ENCODE measurements at places on chromosomes 1 and 21. TPM values are rescaled to one million over a fixed set of nuclear protein-coding genes. Genes with fewer than 3 reads are reported as not detected.

DNA sequence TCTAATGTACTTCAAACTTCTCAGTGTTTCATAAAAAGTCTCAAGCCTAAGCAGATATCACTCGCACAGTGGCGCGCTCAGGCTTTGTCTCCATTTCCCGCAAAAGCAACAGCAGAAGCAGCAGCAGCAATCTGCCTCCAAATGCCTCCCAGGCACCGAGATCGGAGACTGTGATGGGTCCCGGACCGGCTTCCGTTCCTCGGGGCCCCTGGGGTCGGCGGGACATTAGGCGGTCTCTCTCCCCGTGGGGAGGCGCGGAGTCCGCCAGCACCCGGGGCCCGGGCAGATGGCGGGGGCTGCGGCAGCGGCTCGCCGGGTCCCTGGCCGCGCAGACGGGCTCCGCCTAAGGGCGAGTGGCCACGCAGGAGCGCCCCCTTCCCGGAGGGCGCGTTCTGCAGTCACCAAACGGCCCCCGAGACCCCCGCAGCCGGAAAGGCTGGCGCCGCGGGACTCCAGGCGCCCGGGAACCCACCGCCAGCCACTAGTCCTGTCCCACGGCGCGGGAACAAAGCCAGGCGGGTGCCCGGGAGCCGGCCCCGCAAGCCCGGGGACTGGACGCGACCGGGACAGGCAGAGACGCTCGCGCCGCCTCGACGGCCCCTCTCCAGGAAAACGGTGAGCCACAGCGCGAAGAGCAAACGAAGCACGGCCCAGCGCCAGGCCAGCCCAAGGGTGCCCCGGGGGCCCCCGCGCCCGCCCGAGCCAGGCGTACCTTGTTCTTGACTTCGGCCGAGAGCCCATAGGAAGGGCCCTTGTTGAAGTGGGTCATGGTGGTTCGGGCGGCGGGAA, 590 bp downstream of the CNN3 start:
- peak; percentile 78 for DNase-seq
- H3K4me1 ChIP-seq = peaks cover 51% of the 10 kb centered on the region
- peak overlapping the region; percentile 85 for H3K27ac ChIP-seq
- peak overlapping the region; percentile 98 for H3K4me3 ChIP-seq

OLIG2 gene
- not detected for total RNA-seq

DNAH14 gene
- 66.8 TPM for total RNA-seq

GRCh38 chr1:6124746-6125365, 55.3 kb downstream of the CHD5 start:
- H3K36me3 ChIP-seq = peaks cover 5% of the 10 kb centered on the region
- no peak for DNase-seq
- H3K4me3 ChIP-seq = no peak overlapping the region

DNA sequence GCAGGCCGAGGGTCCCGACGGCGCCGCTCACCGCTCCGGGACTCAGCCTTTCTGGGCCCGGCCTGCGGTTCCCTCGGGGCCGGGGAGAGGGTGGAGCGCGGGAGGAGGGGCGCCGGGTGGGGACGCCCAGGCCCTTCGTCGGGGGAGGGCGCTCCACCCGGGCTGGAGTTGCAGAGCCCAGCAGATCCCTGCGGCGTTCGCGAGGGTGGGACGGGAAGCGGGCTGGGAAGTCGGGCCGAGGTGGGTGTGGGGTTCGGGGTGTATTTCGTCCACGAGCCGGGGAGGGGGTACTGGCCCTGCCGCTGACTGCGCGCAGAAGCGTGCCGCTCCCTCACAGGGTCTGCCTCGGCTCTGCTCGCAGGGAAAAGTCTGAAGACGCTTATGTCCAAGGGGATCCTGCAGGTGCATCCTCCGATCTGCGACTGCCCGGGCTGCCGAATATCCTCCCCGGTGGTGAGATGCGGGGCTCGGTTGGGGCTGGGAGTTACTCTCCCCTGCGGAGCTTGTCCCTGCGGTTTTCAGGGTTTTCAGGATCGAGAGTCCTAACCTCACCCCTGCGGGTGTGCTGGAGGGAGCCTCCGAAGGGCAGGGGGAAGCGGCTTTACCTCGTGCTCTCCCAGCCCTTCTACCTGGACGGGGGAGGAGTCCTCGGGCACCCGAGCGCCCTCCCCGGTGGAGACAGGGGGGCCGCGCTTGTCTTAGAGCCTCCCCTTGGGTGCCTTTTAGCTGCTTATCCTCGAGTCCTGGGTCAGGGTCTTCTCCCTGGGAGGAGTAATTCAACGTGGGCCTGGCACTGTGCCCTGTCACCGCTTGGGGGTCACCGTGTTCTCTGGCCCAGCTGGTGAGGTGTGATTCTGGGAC, 2.1 kb downstream of the SAMD11 start:
- no peak for DNase-seq
- no peak overlapping the region for H3K4me3 ChIP-seq
- H3K36me3 ChIP-seq = peaks cover 5% of the 10 kb centered on the region
- H3K4me1 ChIP-seq = peaks cover 9% of the 10 kb centered on the region
- peaks cover 62% of the 10 kb centered on the region for H3K27me3 ChIP-seq

PRKAA2 gene
- 9.7 TPM for total RNA-seq

OR2T29 gene
- total RNA-seq = not detected

FAM177B gene
- total RNA-seq = not detected

DNA sequence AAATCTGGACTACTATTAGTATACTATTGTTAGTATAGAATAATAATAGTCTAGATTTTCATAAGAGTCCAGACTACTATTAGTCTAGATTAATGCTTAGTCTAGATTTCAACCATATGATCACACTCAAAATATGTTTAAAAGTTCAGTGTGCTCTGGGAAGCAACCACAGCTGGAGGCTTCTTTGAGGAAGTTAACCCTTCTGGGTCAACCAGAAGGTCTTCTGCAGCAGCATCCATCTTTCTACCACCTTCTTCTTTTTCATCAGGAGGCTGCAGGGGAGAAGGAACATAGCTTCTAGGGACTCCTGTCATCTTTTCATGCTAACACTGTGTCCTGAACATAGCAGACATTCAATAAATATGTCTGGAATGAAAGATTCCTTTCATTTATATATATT, 51.2 kb upstream of the DNAJC6 start:
- peaks cover 14% of the 10 kb centered on the region for H3K4me1 ChIP-seq
- no peak for DNase-seq
- no peaks in the 10 kb centered on the region for H3K27me3 ChIP-seq
- peaks cover 16% of the 10 kb centered on the region for H3K36me3 ChIP-seq

DNA sequence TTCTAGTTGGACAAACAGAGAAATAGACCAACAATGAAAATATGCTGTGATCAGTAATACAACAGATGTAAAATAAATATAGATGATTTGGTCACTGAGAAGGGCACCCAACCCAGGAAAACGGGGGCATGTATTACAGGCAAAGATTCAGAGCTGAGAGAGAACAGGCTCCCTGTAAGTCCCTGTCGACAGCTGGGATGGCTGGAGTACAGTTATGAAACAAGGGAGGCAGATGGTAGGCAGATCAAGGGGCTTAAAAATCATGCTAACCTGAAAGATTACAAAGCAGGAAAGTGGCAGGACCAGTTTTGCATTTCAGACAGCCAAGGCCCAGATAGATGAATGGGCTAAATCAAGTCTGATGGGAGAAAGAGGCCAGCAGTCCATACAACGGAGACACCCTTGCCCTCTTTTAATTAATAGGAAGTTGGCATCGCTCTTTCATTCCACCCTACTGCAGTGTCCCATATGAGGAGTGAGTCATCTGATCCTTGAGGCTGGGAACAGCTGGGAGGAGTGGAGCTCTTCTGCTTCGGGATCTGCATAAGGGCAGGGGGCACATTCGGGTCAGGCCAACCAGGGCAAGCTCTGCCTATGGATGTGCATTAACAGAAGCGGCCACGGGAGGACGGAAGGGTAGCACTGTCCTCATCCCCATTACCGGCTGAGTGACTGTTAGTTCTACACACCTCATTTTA, 171.1 kb downstream of the DAB1 start:
- no peaks in the 10 kb centered on the region for H3K4me1 ChIP-seq
- no peaks in the 10 kb centered on the region for H3K27me3 ChIP-seq
- H3K27ac ChIP-seq = no peak overlapping the region
- no peaks in the 10 kb centered on the region for H3K36me3 ChIP-seq

FAM43B gene
- total RNA-seq = not detected

- H3K4me1 ChIP-seq = peaks cover 17% of the 10 kb centered on the region
- no peak for DNase-seq
- no peaks in the 10 kb centered on the region for H3K36me3 ChIP-seq
- no peaks in the 10 kb centered on the region for H3K27me3 ChIP-seq
- no peak overlapping the region for H3K27ac ChIP-seq
These were observed 189.9 kb upstream of the CACYBP start for GRCh38 chr1:174809755-174810280.

GRCh38 chr1:201513498-201514243, 6.7 kb upstream of the CSRP1 start:
- DNase-seq = no peak
- H3K27ac ChIP-seq = no peak overlapping the region
- H3K4me1 ChIP-seq = peaks cover 53% of the 10 kb centered on the region
- H3K4me3 ChIP-seq = no peak overlapping the region
- no peaks in the 10 kb centered on the region for H3K27me3 ChIP-seq
- peaks cover 10% of the 10 kb centered on the region for H3K36me3 ChIP-seq

DNA sequence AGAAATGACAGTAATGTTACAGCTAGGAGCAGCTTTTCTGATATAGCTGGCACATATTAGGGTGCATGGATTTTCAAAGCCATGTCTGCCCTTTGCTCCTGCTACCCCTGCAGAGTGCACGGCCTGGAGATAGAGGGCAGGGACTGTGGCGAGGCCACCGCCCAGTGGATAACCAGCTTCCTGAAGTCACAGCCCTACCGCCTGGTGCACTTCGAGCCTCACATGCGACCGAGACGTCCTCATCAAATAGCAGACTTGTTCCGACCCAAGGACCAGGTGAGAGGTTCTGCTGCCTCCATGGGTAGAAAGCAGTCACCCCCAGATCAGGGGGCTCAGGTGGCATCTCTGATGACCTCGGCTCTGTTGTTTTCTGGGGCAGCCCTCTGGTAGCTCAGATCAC, 9.8 kb downstream of the MTARC1 start:
- H3K27me3 ChIP-seq = no peaks in the 10 kb centered on the region
- no peak overlapping the region for H3K4me3 ChIP-seq
- H3K36me3 ChIP-seq = peaks cover 4% of the 10 kb centered on the region
- no peak for DNase-seq

GRCh38 chr1:93437976-93438605, 9.8 kb upstream of the FNBP1L start:
- H3K27me3 ChIP-seq = no peaks in the 10 kb centered on the region
- H3K36me3 ChIP-seq = no peaks in the 10 kb centered on the region
- H3K4me1 ChIP-seq = peaks cover 14% of the 10 kb centered on the region
- no peak for DNase-seq

- no peaks in the 10 kb centered on the region for H3K4me1 ChIP-seq
- no peak for DNase-seq
- peaks cover 81% of the 10 kb centered on the region for H3K27me3 ChIP-seq
- H3K4me3 ChIP-seq = no peak overlapping the region
These were observed 11.5 kb downstream of the ATP1A4 start for GRCh38 chr1:160162931-160163330.

All from Calu3 (cell line).